SW 1271 (cell line): ENCODE measurements at places on chromosomes 16 and 17.

DNA sequence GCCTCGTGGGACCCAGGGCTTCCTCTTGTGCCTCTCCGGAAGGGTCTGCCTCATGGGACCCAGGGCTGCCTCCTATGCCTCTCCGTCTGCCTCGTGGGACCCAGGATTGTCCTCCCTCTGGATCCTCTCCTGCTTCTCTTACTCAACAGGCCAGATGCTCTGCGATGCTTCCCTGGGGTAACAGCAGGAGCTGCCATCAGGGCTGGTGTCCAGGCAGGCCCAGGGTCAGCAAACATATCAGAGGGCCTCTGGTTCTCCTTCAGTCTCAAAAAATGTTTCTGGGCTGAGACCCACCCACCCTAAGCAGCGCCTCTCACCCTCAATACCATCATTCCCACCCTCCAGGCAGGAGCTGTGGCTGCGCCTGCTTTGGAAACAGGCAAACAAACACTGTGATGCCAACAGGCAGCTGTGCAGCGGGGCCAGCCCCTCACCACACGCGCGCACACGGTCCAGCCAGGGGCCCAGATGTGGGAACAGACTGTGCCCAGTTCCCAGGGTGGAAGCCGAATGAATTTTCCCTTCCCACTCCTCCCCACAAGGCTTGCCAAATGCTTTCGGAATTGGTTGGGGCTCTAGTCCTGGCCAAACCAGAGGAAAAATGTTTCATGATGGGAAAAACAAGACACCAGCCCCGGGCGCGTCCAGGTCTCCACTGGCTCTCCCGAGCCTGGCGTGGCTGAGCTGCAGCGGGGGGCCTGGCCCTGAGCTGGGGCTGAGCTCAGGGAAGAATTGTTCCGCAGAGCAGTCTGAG, 11.3 kb downstream of the TIMM22 start:
- DNase-seq, result no peak

GRCh38 chr16:55083052-55083451, 152.4 kb downstream of the IRX5 start:
- DNase-seq, result no peak

DNA sequence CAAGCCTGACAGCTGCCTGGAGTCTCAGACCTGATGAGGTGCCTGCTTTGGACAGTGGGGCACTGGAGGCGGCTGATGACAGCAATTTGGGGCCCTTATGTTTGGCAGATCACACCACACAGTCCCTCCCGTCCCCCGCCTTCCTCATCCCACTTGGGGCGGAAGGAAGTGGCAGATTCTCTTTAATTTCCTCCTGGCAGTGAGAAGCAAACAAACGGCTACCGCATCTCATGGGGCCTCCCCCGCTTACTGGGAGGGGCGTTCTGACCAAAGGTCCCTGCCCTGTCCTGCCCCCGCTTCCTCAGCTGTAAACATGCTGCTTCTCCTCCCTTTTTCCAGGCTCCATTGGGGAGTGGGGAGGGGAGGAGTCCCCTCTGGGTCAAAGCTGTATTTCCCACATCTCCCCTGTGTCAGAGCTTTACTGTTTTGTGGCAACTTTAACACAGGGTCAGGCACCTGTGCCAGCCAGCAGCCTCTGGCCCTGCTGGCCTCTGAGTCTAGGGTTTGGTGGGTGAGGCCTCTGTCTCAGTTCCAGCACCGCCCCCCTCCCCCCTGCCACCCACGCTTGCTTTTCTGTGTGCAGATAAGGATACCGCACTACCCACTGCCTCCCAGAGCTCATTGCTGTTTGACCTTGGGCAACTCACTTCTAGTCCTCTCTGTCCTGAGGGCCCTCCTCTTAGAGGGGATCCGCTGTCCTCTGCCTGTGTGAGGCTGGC, 5.4 kb upstream of the NFATC3 start:
- DNase-seq, result no peak

GRCh38 chr17:46979147-46979863, at the start of gene RPRML:
Gene RPRML (minus strand): TSS chr17:46979253. CDS start chr17:46979007, 246 bp downstream.
- peak; percentile 50 for DNase-seq

GRCh38 chr16:58284469-58284868, 10.4 kb downstream of the PRSS54 start:
- DNase-seq, result no peak

GRCh38 chr17:28405632-28406472, at the start of gene SLC46A1:
Gene SLC46A1 (minus strand): TSS chr17:28406212. CDS start chr17:28406114, 98 bp downstream.
- peak; percentile 60 for DNase-seq

DNA sequence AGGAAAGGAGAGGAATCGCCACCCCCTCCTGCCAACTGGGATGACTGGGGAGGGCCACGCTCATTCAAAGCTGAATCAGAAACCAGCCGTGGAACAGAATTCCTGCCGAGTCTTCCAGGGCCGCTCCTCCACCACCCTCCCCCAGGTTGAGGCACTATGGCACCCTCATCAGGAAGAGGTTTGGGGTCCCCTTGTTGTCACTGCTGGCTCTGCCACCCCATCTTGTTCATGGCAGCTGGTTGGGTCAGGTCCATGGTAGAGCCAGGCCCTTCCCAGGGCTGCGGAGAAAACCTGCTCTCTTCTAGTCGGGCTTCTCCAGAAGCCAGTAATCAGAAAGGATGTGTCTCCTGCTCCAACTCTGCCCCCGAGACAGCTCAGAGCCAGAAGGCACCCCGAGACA, 41.8 kb downstream of the KCNJ12 start:
- no peak for DNase-seq

DNA sequence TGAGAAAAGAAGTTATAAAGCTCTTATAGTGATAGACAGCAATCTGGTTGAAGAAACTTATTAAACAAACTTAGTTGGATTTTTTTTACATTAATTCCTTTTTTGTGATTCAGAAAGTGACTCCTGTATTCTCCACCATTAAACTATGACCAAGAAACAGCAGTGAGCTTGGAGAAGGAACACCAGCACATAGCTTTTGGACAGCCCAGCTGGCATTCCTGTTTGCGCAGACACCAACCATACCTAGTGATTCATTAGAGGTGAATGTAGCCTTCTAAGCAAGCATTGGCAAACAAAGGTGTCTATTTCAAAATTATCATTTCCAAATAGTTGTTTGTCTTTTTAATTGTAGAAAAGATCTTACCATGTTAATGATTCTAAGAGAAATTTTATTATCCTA, 94.4 kb downstream of the STXBP4 start:
- DNase-seq, result no peak

DNA sequence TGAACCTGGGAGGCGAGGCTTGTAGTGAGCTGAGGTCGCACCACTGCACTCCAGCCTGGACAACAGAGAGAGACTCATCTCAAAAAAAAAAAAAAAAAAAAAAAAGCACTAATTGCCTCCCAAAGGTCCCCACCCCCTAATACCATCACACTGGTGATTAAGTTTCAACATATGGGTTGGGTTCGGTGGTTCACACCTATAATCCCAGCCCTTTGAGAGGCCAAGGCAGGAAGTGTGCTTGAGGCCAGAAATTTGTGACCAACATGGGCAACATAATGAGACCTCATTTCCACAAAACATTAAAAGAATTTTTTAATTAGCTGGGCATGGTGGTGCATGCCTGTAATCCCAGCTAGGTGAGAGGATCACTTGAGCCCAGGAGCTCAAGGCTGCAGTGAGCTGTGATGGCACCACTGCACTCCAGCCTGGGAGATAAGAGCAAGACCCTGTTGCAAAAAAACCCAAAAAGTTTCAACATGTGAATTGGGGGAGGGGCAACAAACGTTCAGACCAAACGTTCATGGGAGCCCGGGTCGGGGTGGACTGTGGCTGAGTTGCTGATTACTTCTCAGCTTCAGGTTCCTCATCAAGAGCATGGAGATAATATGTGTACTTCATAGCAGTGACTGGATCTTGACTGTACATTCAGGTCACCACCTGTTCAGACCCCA, 62.1 kb upstream of the NOL11 start:
- DNase-seq, result no peak

DNA sequence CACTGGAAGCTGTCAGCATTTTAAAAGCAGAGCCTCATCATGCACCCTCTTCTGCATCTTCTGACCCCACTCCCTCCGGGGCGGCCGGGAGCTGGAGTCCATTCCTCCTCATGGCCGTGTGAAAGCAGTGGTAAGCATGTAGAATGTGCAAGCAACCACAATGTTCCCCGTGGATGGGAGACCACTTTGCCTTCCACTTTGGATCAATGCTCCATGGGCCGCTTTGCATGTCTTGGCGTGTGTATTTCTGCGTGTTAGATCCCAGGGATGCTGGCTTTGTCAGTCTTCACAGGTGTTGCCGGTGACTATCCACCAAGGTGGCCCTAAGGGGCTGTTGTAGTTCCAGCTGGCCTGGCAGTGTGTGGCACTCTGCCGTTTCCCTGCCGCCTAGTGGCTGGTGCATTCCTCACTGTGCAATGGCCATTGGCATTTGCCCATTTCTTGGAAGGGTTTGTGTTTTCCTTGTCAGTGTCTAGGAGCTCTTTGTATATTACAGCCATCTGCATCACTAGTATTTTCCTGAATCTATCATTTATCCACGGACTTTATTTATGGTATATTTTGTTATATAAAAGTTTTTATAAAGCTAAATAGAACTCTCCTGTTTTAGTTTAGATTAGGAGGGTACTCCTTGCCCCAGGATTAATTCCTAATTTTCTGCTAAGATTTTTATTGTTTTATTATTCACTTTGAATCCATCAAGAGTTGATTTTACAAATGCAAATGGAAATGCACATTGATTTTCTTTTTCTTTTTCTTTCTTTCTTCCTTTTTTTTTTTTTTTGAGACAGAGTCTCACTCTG, 5.8 kb upstream of the ALDH3A1 start:
- peak; percentile 46 for DNase-seq

DNA sequence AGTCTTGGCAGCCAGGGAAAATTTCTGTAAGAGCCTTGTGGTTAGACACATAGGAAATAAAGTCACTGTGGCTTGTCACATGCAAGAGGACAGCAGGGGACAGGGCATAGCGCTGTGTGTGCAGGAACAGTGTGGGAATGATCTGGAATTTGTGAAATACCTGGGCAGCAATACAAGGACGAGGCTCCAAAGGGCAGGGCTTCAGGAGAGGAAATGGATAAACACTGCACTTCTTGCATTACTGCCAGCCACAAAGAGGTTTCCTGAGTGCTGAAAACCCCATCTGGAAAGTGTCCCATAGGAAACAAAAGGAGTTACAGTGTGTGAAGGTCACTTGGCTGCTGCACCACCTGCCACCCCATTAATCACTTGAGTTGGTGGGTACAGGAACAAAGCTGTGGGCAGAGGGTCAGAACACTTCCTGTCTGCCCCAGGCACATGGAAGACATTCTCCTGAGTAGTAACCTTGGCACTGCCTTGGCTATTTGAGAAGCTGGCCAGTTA, 12.1 kb upstream of the HP start:
- no peak for DNase-seq

- no peak for DNase-seq
Observed at GRCh38 chr16:78745108-78746019, 645.9 kb downstream of the WWOX start.

DNA sequence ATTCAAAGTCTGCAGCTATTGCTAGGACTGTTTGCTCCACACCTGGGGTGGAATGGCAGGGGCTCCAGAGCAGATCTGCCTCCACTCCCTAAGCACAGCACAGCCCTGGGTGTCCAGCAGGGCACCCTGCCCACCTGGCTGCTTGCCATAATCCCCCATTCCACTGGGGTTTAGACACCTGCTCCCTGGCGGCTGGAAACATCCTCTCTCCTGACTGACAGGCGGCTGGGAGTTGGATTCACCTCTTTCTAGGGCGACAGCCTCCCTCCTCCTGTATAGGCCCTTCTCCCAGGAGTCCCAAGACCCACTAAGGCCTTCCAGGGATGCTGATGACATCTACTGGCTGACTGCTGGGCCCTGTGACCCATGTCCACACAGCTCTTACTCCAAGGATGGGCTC, 18.0 kb downstream of the HDAC5 start:
- DNase-seq, result no peak

DNA sequence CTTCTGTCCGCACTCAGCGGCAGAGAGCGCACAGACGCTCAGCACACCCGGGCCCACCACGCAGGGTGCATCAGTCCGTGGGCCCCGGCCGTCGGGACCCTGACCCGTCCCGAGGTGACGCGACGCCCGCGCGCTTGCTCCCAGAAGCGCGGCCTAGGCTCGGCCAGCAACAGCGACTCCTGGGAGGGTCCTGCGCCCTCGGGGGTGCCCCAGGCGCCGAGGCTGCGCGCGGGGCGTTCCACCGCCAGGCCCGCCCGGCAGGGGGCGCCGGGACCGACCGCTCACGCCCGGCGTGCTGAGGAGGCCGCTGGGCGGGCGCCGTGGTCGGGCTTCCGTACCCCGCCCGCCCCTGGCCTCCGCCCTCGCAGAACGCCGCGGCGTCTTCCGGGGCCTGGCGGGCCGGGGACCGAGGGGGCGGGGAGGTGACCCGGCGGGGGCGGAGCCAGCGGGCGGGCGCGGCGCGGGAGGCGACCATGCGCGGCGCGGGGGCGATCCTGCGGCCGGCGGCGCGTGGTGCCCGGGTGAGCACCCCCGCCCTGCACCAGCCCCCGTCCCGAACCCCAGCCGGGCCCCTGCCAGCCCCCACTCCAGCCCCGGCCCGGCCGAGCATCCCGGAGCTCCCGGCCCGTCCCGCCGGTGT, at the start of gene CISD3:
Gene CISD3 (plus strand): TSS at position 456 of the 640 bp plus-strand sequence. CDS start 18 bp downstream, at position 474.
- peak; percentile 76 for DNase-seq

DNA sequence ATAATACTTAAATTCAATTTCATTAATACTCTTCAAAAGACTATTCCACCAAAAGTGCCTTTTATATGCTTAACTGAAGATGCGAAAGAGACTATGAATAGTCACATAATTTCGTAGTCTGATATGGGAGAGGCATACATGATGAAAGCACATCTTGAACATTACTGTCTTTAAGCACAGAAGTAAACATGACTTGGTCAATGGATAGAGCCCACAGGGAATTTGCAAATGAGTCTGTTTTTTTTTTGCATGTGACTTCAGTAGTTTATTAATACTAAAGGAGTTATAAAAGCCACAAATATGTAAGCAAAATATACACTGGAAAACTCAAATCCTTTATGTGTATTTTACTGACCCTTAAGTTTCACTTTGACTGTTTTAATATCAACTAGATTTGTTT, 15.9 kb downstream of the ADPRM start:
- DNase-seq, result no peak

DNA sequence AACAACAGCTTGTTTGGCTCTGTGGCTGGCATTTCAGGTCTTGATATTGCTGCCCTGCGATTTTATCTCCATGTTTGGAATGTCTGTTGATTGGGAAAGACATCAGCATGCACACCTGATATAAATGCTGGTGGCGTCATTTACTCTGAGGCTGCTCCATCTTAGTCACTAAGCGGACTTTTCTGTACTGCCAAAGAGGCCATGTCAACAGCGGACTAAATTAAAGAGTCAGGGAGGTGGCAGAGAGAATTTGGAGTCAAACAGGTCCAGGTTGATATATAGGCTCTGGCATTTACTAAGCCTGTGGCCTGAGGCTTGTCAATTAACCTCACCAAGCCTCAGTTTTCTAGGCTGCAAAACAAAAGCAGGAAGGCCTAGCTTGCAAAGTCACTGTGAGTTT, 6.2 kb downstream of the RBFOX1 start:
- no peak for DNase-seq
